GM04503 (cell line): ENCODE measurements at places on chromosomes 7 and 10.
A peak's percentile ranks its signal among the peaks of the same experiment; 100 is the strongest.

- no peak for DNase-seq
These were observed 191.1 kb downstream of the KCND2 start for GRCh38 chr7:120464104-120464503.

GRCh38 chr10:15365692-15366091 is 5.4 kb downstream of the FAM171A1 start:
- no peak for DNase-seq

GRCh38 chr10:61564444-61564843 is 98.3 kb upstream of the CABCOCO1 start:
- DNase-seq, result no peak

DNA sequence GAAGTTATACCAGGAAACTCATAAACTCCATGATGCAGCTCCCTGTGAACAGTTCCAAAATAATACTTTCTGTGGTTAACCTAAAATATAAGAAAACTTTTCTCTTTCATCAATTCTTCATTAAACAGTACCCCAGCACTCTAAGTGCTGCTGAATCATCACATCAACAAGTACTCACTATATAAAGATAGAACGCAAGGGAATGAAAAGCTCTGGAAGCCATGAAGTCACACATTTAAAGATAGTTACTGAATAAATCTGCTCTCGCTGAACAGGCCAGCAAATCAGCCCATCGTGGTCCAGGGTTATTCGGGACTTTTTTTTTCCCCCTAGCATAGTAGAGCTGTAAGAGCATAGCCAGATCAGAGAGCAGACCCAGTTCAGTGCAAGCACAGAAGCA is 254.3 kb downstream of the IPMK start:
- DNase-seq, result no peak

GRCh38 chr10:128473911-128474310 is 347.7 kb upstream of the MKI67 start:
- DNase-seq, result no peak

DNA sequence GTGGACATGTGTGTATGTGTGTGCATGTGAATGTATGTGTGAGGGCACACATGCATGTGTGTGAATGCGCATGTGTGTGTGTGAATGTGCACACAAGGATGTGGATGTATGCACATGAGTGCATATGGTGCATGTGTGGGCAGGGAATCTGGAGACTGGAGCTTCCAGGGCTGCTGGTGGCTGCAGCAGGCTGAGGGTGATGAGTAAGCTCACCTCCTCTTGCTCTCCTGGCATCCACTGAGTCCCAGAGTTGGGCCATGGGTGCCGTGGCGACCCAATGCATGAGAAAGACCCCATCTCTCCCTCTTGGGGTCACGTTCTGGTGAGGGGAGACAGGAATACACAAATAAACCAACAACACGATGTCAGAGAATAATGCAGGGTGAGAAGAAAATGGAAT is 33.3 kb upstream of the COL13A1 start:
- no peak for DNase-seq

DNA sequence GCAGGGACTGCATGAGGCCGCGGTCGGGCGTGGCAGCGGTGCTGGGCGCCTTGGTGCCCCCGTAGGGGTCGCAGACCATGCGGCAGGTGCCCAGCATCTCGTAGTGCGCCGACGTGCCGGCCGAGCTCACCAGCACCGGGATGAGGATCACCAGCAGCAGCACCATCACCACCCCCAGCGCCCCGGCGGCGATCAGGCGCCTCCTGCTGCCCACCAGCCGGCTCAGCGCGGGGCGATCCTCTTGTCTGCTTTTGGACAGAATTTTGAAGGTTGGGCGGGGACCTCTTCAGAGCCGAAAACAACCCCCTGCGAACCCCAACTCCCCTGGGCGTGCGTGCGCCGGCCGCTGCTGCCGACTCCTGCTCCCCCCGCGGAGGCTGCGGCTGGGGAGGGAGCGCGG is 779 bp downstream of the C1QL3 start:
- no peak for DNase-seq

- peak; percentile 92 for DNase-seq
These were observed 22.9 kb upstream of the NANOS1 start for GRCh38 chr10:119006451-119007210.

- DNase-seq, result peak; percentile 12
These were observed 560.5 kb downstream of the PARD3 start for GRCh38 chr10:34254596-34254995.

GRCh38 chr7:30733691-30734090 is 18.2 kb upstream of the INMT start:
- DNase-seq, result no peak

- no peak for DNase-seq
These were observed 33.8 kb downstream of the TRIM8 start for GRCh38 chr10:102678068-102678400.

DNA sequence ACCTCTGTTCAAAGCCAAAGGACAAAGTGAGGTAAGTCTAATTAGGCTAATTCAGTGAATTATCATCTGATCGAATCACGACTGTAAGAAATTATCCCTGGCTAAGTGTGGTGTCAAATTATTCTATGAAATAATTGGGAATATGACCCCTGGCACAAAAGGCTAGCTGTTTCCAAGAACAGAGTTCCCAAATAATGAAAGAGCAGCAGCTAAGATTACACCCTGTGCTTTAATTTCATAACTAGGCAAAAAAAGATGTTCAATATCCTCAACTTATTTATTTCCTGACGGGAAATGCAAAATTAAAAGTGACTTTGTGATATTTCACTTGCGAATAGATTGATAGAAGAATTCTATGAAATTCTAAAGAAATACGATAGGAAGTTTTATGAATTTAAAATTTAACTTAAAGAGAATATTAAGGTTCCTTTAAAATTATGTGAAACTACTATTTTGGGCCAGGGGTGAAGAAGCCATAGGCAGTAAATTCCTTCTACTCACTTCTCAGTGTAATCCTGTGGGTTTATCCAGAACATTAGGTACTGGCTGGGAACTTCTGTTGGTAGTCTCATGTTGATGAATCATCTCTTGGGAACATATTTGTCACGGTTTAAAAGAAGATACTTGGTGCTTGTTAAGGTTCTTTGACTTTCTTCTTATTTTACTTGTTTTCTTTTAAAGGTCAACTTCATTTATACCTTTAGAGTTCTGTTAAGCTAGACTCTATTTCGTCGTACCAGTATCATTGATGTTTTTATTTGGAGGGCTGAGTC is 148.5 kb downstream of the POLR1F start:
- peak; percentile 45 for DNase-seq

DNA sequence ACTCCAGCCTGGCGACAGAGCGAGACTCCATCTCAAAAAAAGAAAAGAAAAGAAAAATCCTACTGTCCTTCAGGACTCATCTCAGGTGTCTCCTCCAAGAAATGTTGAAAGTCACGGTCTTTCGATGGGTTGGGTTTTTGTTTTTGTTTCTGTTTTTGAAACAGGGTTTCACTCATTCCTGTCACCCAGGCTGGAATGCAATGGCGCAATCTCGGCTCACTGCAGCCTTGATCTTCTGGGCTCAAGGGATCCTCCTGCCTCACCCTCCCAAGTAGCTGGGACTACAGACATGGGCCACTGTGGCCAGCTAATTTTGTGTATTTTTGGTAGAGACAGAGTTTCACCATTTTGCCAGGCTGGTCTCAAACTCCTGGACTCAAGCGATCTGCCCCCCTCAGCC is 3.1 kb upstream of the SORBS1 start:
- DNase-seq, result no peak

GRCh38 chr7:129176916-129177710 is 11.3 kb upstream of the SMO start:
- no peak for DNase-seq

GRCh38 chr10:58414270-58415041 is 29.2 kb downstream of the TFAM start:
- DNase-seq, result no peak

DNA sequence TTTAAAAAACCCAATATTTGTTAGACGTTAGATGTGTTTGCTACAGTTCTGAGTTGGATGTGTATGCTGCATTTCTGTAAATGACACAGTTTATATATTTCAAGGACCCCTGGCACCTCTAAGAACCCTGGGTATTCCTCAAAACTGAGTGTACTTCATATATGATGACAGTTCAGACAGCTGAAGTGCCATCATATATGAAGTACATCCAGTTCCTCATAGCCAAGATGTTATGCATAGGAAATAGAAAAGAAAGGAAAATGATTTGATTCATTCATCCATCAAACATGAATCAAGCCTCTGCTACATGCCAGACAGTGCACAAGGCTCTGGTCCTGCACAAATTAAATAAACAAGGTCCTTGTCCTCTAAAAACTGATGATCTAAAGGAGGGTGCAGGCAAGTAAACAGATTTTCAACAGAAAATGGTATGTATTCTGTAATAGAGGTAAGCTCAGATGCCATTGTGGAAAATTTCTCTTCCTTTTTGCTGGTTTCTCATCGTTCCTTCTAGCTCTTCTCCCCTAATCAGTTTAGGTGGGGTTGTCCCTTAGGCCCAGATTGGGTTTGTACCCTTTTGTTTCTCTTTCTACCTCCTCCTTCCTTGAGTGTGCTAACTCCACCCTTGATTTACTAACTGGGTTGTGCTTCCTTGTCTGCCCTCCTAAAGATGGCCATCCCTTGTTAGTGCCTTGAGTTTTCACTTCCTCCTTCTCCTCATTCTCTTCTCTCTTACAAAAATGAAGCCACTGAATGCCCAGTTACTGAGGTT is 25.3 kb upstream of the SMIM30 start:
- no peak for DNase-seq

DNA sequence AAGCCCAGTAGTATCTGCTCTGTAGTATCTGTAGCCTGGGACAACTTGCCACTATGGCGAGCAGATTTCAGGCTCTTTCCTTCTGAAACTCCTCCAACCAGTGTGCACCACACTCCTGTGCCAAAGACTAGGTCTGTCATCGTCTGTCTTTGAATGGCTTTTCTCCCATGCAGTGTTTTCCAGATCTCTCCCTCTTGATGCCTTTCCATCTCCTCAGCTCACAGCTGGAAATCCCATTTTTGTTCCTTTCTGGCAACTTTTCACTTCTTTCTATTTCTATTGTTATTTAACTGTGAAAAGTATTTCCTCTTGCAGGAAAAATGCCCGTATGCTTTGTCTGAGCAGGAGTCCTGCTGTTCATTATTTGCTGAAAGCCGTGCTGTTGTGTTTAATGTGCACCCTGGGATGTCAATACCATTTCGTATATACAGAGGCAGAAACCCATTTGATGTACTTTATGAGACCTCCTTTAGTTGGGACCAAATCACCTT is 373.7 kb downstream of the PHTF2 start:
- DNase-seq, result no peak

- no peak for DNase-seq
These were observed 218.2 kb upstream of the IMMP2L start for GRCh38 chr7:111780527-111780926.

DNA sequence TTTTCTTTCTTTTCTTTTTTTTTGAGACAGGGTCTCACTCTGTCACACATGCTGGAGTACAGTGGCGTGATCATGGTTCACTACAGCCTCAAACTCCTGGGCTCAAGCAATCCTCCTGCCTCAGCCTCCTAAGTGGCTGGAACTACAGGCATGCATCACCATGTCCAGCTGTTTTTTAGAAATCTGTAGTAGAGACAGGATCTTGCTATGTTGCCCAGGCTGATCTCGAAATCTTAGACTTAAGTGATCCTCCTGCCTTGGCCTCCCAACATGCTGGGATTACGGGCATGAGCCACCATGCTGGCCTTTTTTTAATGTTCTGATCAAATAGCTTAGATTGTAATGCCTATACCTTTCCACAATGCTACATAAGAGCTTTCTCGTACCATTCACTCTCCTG is 107.0 kb upstream of the KCTD7 start:
- no peak for DNase-seq

DNA sequence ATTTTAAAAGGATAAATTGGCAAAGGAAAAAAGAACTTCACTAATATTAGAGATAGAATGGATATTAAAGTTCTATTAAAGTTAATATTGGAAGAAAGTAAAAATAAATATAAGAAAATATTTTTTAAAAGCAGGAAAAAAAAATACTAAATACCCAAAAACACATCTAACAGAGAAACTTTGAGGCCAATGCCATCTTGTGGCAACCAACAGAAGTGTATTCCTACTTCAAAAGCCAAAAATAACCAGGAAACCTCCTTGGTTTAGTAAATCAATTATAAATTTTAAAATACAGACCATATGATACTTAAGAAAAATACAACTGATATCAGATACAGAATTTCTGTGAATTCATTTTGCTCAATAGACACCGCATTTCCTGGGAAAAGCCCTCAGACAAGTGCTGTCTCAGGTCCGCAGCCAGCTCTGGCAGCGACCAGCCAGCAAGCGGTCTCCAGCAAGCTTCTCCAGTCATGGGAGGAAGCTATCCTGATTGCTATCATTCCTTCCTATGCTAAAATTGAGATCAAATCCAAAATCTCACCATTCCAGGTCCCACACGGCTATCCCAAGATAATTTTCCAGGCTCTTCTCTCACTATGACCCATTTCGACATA is 65.3 kb downstream of the LMBR1 start:
- DNase-seq, result no peak

GRCh38 chr10:29840516-29841276 is 205.9 kb upstream of the SVIL start:
- DNase-seq, result no peak

GRCh38 chr10:113971349-113971973 is 72.2 kb upstream of the ADRB1 start:
- DNase-seq, result no peak

DNA sequence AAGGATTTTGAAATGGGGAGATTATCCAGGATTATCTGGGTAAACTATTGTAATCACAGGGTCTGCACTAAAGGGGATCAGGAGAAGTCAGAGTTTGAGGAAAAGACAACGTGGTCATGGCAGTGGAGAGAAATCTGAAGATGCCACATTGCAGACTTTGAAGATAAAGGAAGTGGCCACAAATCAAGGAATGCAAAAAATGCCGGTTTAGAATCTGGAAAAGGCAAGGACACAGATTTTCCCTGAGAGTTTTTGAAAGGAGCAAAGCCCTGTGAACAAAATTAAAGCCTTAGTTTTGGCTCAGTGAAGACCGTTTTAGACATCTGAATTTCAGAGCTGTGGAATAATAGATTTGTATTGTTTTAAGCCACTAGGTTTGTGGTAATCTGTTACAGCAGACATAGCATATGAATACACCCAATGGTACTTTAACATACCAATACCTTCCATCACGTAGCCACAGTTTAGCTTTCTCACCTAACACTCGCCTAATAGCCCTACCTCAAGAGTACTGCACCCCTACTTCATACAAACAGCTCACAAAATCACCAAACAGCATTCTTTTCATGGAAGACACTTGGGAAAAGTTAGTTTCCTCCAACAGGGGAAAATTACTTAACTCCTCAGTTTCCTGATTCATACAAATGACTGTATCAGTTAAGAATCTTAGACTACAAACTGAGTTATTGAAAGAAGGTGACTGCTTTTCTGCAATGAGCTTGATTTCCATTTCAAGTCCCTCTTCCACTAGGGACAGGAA is 446.5 kb downstream of the INHBA start:
- DNase-seq, result no peak

DNA sequence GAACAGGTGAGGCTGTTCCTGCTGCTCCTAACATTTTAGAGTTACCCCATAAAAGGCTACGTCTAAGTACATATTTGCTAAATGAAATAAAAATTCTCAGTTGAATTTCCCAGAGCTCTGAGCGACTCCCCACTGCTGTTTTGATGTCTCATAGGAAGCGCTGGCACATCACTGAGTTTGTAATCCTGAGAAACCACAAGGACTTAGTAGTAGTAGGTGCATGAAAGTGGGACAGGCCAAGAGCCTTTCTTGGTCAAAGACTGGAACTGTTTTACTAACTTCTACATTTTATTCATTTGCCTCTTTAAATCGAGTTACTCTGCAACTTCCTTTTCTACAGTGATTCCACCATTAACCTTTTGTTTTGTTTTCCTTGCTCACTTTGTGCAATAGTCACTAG is 85.9 kb downstream of the XPNPEP1 start:
- no peak for DNase-seq

- no peak for DNase-seq
These were observed 971.6 kb upstream of the MBL2 start for GRCh38 chr10:53744176-53744575.
